Stimulated activated CD8-positive, alpha-beta memory T cell treated with anti-CD3 and anti-CD28 coated beads, Interleukin-12 subunit alpha, Interleukin-12 subunit beta, amount 100 ng/mL, for 4 hours (primary cell): ENCODE measurements at places on chromosomes 1 and 21.
A peak's percentile ranks its signal among the peaks of the same experiment; 100 is the strongest.

DNA sequence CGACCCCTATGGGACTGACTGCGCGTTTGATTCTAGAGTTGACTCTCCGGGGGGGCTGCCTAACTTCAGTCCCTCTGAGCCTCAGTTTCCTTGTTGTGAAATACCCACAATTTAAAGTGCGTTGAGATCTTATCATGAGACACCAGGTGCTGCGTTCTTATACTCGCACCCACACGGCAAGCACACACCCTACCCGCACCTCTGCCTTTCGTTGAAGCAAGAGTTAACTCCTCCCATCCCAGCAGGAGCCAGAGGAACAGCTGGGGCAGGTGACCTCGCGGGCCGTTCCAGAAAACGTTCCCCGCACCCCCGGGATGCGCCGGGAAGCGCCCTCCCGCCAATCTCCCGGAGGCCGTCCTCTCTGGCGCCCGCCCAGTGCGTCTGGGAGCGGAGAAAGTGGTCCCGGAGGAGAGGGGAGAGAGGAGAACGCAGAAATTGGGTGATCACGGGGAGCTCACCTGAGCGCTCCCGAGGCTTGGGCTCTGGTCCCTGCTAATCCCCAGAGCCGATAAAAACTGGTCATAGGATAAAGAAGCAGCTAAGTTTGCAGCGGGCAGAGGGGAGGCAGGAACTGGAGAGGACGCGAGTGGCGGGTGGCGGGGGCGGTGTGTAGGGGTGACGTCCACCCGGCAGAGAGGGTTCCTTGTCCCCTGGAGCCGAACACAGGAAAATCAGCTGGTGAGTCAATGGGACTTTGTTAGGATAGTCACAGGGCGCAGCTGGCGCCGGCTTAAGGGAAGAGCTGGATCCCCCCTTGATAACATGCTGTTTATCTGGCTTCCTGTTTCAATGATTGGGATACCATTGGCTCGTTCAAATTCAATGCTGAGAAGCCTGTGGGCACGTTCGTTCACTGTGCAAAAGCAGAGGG, 869 bp downstream of the NAV1 start:
- no peak for DNase-seq

DNA sequence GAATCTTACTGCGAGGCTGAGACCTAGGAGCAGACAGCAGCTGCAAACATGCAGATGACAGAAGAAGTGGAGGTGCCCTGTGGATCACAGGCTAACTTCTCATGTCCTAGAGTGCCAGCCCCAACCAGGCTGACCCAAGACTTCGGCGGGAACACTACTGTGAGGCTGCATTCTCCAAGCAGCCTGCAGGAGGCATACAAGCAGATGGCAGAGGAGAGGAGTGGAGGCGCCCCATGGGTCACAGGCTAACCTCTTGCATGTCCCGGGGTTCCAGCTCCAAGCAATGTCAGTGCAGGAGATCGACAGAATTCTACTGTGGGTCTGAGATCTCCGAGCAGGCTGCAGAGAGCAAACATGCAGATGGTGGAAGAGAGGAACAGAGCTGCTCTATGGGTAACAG, 98.1 kb upstream of the ZNF678 start:
- DNase-seq: no peak

GRCh38 chr1:48831120-48831978, 54.7 kb upstream of the BEND5 start:
- no peak for DNase-seq

DNA sequence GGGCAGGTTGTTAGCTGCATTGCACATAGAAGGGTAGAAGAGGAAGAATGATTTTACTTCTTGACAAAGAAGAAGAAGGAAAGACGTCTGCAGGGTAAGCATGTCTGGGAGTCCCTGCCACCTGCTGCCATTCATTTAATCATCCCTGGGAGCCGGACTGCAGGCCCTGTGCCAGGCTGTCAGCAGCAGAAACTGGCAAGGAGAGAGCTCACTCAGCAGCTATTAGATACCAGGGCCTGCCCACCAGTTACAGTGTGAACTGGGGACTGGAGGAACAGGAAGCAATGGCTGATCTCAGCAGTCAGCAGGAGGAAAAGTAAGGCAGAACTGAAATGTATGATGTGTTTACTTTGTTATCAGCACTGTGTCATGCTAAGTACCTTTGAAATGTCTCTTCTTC, 75.7 kb upstream of the C1orf87 start:
- no peak for DNase-seq

GRCh38 chr1:20665726-20666125, 4.6 kb upstream of the DDOST start:
- no peak for DNase-seq

GRCh38 chr21:46322351-46323226, 1.1 kb downstream of the C21orf58 start:
- no peak for DNase-seq

DNA sequence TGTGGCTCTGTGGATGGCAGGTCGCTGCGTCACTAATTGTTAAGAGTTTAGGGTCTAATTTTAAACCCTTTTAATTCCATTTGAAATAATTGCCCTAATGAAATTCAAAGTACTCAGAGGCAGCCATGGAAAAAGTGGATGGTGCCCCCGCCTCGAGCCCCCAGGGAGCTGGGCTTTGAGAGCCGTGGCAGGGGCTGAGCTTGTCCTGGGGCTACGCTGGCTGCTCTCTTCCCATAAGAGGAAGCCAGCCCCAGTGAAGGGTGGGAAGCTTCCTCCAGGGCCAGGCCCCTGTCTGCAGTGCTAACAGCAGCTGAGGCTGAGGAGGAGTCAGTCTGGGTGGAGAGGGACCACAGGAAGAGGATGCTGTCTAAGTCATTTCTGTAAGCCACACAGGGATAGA, 315.0 kb upstream of the POU3F1 start:
- DNase-seq: no peak

- no peak for DNase-seq
Measured at GRCh38 chr1:62367005-62367557, 47.8 kb upstream of the KANK4 start.

DNA sequence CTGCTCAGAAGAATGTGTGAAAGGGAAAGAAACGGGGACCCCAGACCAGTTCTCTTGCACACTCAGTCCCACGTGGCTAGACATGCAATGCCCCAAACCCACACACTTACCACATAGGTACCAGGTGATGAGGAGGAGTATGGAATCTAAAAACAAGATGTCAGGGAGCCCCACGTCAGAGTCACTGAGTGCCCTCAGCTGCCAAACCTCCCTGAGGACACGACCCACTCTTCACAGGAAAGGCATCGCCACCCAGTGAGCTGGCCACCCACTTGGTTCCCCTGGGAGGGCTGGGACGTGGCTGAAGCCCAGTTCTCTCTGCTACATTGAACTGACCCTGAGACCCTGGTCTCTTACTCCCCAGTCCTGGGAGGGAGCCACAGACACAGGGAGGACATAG, 41.4 kb downstream of the MRPL37 start:
- DNase-seq: no peak

DNA sequence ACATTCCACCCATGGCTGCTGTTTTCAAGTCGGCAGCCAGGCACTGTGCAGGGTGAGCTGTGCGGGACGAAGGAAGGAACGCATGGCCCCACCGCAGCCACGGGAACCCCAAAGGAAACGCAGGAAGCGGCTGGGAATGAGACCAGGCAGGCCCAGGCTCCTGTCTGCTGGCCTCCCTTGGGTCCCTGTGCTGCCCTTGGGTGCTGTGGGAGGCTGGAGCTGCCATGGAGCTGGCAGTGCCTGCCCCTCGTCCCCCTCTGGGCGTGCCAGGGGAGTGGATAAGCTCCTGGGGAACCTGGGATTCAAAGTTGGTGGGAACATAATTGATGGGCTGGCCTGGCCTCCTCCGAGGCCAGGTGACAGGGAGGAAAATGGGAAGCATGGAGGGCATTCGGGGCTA, 5.3 kb upstream of the KRTAP10-4 start:
- no peak for DNase-seq

DNA sequence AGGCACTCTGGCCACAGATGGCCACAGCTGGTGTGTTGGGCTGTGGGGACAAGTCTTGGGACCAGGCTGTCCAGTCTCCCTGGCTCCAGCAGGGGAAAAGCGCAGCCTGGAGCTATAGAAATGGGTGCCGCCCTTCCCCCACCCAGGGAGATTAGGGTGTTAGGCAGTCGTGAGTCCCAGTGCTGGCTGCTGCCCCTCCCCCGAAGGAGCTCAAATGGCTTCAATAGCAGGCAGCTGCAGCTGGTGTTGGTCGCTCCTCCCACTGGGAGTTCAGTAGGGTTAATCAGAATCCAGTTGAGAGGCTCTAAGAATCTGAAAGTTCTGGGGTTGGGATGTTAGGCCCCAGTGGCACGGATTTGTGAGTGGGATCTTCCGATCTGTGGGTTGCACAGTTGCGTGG, 595.6 kb upstream of the PKN2 start:
- no peak for DNase-seq

DNA sequence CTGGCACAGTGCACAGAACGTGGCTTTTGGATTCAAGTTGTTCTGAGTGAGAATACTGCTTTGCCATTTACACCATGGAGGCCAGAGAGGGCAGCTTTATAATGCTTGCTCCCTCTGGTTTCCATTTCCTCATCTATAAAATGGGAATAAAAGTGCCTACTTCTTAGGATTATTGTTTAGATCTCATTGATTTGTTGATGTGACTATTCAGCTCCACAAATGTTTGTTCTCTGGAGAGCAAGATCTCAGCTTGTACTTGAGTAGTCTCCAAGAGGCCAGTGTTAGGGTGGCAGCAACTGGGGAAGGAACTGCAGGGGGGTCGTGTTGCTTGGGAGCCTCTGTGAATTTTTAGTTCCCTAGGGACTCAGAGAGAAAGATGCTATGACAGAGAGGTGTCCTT, 55.2 kb downstream of the YARS1 start:
- DNase-seq: no peak

DNA sequence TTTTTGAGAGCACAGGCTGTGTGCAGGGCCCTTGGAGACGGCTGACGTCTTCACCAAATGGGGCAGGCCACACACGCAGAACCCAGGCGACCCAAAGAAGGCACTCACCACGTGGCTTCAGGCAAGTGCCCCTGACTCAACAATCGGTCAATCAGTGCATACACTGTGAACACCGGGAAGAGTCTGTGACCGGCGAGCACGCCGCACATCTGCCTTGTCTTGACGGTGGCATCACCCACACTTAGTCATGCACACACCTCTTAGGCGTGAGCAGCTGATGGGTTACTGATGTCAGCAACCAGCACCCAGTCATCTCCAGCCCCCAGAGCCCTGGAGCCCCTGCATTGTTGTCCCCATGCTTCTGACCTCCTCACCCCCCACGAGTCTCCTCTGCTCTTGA, 4.9 kb upstream of the LRRC3 start:
- no peak for DNase-seq

- DNase-seq: no peak
Measured at GRCh38 chr1:168050307-168050706, 86.4 kb downstream of the GPR161 start.

DNA sequence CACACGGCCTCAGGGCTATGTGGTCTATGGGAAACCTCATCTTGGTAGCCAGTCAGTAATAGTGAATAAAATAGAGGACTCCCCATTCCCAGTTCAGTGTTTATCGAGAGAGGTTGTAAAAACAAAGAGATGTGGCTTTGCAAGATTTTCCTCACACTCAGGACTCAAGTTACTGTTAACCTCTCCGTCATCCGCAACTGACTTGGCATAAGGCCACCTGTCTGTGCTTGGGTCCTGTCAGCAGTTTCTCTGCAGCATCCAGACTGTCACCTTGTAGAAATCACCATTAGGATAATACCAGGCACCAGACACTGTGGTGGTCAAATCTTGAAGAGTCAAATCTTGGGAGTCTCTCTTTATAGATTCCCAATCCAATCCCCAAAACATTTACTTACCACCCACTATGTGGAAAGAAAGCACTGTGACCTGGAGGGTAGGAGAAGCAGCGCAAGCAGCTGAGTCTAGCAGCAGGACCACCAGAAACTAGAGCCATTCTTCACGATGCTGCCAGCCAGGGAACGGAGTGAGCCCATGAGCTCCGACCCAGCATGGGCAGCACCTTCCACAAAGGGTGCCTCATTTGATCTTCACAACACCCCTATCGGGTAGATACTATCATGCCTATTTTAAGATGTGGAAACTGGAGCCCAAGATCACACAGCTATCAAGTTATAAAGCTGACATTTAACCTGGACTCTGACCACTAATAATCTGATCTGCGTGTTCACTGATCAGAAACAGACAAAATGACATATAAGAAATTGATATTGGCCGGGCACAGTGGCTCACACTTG, 5.6 kb upstream of the GPR25 start:
- DNase-seq: no peak

- no peak for DNase-seq
Measured at GRCh38 chr1:193417945-193418744, 231.7 kb upstream of the B3GALT2 start.

GRCh38 chr1:170929835-170930554, 5.3 kb upstream of the MROH9 start:
- DNase-seq: no peak

DNA sequence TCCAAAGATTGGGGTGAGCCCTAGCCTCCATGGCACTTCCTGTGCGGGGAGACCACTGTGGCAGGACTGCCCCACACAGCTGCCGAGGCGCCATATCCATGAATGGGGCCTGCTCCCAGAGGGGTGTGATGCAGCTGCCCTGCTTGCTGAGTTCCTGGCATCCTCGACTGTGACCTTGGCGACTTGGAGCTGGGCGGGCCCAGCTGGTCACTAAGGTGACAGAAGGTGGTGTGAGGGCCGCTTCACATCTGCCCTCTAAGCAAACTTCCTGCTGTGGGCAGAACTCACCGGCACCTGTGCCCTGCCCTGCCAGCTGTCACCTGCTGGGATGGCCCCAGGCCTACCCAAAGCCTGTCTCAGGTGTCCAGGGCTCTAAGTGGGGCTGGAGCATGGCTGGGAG, 9.0 kb downstream of the TMEM61 start:
- DNase-seq: no peak

DNA sequence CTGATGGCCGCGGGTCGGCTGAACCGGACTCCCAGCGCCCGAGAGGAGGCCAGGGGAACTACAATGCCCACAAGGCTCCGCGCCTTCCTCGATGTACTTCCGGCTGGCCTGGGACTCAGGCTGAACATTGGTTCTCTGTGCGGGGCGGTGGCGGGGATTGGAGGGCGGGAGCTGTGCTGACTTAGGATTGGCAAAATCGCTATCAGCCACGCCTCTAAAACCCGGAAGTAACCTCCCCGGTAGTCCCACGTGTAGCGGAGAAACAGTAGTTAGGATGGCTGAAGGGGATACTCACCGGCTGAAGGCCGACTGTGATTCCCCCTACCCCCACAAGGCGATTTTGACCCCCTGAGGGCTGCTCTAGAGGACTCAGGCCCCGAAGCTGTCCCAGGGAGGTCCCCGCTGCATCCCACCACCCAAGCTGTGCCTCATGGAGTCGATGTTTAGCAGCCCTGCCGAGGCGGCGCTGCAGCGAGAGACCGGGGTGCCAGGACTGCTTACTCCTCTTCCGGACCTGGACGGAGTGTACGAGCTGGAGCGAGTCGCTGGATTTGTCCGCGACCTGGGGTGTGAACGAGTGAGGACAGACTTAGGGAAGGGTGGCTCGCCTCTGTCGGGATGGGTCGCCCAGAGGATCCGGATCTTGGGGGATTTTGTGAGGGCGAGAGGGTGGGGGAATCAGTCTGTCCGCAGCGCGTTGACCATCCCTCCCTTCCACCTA, at the start of gene DPH2:
TSS of gene DPH2 (plus strand) at position 265 of the 721 bp plus-strand sequence. CDS start at position 431, 166 bp downstream.
- DNase-seq: peak; percentile 90
